ENCODE measurements at places on chromosomes 13 and 19. TPM values are rescaled to one million over a fixed set of nuclear protein-coding genes. Genes with fewer than 3 reads are reported as not detected.

DNA sequence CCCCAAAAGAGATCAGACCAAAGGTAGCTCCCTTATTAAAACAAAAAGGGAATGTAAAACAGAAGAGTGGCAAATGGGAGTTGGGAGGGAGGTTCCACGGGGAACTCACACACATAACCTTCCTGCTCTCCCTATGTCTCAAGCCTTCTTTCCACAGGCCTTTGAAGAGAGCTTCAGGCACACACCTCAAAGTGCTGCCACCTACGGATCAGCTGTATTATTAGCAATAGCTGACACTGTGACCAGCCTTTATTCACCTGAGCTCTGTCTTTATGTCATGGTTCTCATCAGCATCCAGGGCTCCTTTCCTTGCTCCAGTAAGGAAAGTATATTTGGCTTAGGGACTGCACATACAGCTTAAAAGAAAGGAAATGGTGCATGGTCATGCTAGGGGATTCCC lies 11.3 kb downstream of the ZNF571 start:
- no peak for DNase-seq

Gene ZNF790
- total RNA-seq = 8.3 TPM

Gene F10
- 0.29 TPM for total RNA-seq

Gene FCHO1
- not detected for total RNA-seq

- no peak for DNase-seq
These were observed 116.0 kb upstream of the WASF3 start for GRCh38 chr13:26441476-26441875.

GRCh38 chr13:75550159-75550567 lies 572 bp downstream of the UCHL3 start:
- DNase-seq = no peak

DNA sequence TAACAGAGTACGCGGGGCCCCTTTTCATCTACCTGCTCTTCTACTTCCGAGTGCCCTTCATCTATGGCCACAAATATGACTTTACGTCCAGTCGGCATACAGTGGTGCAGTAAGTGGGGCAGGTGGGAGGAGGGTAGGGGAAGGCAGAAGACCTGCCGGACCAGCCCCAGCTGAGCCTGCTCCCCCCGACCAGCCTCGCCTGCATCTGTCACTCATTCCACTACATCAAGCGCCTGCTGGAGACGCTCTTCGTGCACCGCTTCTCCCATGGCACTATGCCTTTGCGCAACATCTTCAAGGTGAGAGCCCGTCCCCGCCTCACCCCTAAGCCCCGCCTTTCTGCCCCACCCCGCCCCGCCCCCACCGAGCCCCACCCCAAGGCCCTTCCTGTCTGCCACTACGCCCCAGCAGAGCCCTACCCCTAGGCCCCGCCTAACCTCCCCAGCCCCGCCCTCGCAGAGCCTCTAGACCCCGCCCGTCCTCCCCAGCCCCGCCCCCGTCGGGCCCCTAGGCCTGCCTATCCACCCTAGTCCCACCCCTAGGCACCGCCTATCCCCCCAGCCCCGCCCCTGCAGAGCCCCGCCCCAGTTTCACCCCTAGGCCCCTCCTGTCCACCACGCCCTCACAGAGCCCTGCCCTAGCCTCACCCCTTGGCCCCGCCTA lies 7.7 kb downstream of the NDUFB7 start:
- DNase-seq = no peak

- DNase-seq = no peak
These were observed 73.9 kb upstream of the SLC10A2 start for GRCh38 chr13:103140001-103140671.

Gene CEACAM7
- total RNA-seq = not detected

DNA sequence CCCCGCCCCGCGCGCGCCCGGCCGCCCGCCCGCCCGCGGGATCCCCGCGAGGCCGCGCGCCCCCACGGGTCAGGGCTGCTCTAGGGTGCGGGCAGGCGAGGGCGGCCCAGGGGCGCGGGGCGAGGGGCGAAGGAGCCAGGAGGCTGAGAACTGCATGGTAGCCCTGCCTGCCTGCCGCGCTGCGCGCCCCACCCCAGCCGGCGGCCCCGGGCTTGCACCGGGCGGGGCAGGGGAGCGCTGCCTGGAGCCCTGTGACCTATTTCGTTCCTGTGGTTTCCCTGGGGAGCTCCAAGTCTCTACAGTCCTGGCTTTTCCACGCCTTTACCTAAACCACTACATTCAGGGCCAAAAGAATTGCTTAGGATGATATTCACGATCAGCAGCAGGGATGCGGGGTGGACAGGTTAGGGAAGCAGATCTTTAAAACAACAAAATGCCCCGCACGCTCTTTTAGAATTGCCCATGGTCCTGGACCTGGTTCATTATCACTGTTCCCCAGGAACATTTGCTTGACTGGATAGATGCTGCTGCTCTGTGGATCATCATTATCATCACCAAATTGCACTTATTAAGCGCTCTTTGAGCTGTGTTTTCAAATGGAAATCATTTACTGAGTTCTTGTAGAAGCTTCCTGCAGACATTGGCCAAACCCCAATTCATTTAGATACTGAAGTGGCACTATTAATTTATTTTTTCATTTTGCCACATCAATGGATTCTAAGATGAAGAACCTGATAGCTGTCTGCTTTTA lies 421 bp upstream of the GPR12 start:
- DNase-seq = no peak

- DNase-seq = no peak
These were observed 91.8 kb downstream of the UBL3 start for GRCh38 chr13:29758531-29759114.

- no peak for DNase-seq
These were observed 15.3 kb downstream of the ZNF486 start for GRCh38 chr19:20182222-20182785.

DNA sequence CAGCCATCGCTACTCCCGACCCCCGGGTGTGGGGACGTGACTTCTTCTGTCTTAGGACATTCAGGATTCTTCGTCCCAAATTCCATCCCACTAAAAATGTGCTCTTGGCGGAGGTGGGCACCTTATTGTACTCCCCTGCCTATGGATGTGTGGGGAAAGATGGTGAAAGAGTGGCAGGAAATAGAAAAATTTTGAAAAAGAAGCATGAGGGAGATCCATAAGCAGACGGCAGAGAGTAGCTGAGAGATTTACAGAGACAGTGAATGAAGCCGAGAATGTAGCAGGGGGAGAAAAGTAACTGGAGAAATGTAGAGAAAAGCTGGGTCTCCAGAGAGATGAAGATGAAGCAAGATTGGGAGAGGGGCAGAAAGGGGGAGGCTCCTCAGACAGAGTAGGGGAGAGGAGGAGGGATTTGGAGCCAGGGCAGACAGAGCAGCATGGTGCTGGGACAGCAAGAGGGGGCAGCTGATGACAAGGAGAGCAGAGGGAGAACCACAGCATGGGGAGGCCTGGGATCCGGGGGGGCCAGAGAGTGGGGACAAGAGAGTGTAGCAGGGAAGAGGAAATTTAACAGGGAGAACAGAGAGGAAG lies 843 bp downstream of the ZNF610 start:
- DNase-seq = peak; percentile 32

DNA sequence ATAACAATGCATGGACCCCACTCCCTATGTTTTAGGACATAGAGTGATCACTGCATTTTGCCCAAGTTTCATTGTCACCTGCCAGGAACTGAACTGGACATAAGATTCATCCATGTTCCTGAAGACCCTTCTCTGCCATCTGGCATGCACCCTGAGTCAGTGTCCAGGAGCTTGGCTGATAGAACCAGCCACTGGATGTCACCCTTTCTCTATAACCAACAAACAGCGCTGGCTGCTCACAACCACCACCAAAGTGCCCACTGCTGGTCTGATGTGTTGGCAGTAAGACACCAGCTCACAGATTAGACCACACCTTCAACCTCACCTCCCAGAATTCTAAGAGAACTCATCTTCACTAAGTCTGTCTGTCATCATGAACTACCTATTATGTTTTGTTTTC lies 333.4 kb downstream of the ITGBL1 start:
- no peak for DNase-seq

- no peak for DNase-seq
These were observed 540.5 kb downstream of the PCDH9 start for GRCh38 chr13:66689628-66690027.

DNA sequence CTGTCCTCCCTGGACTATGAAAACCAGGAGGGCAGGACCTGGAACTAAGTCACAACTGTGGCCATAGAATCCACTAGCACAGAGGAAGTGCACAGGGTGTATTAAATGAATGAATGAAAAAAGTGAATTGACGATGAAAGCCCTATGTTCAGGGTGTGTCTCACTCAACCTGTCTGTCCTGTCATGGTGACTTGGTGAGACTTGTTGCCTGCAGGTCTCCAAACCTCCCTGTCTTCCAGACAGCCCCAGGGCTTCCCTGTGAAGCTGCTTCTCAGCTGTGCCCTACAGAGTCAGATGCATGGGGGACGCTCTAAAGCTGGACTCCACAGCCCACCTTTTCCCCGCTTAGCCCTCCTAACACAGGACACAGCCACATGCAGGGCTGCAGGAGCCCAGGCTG lies 4.8 kb upstream of the IGFL1 start:
- DNase-seq = no peak

- no peak for DNase-seq
These were observed 91.3 kb downstream of the USP12 start for GRCh38 chr13:27080018-27080948.

GRCh38 chr13:73894995-73895571 lies 239.1 kb downstream of the KLF12 start:
- DNase-seq = no peak

Gene ATP8B3
- total RNA-seq = 0.72 TPM

Gene CAPS
- total RNA-seq = 18.1 TPM

Data from osteoblast (primary cell).